ENCODE measurements at places on chromosomes 12 and 14.

DNA sequence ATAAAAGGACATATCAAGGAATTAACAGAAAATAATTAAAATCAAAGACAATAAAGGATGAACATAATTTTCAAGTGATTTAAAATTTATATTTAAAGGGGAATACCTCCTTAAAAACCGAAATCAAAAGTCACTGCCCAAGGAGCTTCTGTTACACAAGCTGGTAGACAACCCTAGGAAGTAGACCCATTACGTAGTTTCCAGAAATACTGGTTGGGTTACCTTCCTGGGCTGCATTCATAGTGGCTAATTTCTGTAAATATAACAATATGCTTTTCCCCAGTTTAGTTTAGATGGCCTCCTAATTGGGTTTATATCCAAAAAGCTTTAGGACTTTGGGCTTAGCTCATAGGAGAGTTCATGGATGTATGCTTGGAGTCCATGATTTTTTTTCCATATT is 2.1 kb upstream of the EDDM3A start:
- DNase-seq = no peak

- no peak for DNase-seq
These were observed 163.4 kb downstream of the ANO6 start for GRCh38 chr12:45379261-45379660.

DNA sequence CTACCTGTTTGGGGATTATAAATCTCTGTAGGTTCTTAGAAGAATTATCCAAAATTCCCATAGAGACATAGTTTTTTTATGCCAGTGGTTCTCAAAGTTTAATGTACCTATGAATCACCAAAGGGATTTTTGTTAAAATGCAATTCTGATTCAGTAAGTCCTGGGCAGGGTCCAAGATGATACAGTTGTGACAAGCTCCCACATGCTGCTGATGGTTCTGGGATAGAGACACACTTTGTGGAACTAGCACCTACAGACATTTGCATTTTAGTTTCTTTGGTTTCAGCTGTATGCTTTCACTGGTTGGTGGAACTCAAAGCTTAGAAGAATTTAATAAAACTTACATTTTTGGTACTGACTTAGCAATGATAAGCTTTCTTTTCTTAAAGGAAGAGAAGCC is 80.4 kb downstream of the PTCSC3 start:
- no peak for DNase-seq

- no peak for DNase-seq
These were observed 138.5 kb downstream of the DICER1 start for GRCh38 chr14:95018821-95019220.

DNA sequence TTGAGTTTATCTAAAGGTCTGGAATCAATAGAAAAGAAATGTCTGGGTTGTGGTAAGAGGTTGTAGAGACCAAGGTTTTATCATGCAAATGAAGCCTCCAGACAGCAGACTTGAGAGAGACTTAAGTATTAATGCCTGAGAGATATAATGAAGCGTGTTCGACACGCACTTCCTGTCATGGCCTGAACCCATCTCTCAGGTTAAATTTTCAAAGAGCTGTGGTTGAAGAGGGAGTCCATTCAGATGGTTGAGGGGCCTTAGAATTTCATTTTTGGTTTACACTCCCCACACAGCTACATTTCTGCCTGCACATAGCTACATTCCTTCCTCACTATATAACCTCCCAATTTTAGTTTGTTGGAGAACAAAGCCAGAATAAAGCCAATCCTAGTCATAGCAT is 10.1 kb upstream of the CLEC12A start:
- DNase-seq = no peak

- peak; percentile 62 for DNase-seq
These were observed 60.6 kb downstream of the FBXL14 start for GRCh38 chr12:1533602-1534304.

- DNase-seq = no peak
These were observed 12.2 kb downstream of the ORAI1 start for GRCh38 chr12:121638298-121639202.

GRCh38 chr12:120583478-120584030 is 2.4 kb upstream of the POP5 start:
- peak; percentile 91 for DNase-seq

DNA sequence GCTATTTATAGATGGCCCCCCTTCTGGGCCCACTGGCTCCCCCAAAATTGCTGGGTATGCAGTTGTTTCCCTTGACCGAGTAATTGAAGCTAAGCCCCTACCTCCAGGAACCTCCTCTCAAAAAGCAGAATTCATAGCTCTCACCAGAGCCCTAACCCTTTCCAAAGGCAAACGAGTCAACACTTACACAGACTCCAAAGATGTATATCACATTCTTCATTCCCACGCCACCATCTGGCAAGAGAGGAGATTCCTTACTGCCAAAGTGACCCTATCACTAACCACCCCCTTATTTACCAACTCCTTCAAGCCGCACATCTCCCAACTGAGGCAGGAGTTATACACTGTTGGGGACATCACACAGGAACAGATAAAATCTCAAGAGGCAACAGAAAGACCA is 66.8 kb downstream of the MOK start:
- DNase-seq = no peak

GRCh38 chr12:116525418-116526001 is 33.7 kb upstream of the MAP1LC3B2 start:
- DNase-seq = no peak

GRCh38 chr12:66799551-66799950 is 120.7 kb upstream of the GRIP1 start:
- no peak for DNase-seq

- no peak for DNase-seq
These were observed 463.2 kb downstream of the BCL11B start for GRCh38 chr14:98808494-98809407.

DNA sequence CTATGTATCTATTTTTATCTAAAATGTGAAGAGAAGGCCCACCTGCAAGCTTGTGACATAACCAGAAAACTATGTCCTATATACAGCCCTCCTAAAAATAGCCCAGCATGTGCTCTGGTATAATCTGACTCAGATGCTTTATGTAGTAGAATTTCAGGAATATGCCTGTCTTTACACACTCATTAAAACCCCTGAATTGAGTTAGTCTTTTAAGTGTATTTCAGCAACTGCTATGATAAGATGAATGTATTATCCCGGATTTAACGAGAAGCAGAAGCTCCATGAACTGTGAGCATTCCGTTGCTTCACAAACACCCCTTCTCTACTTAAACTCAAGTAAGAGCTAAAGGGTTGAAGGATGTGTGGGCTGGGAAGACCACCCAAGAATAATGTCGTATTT is 89.9 kb upstream of the PRICKLE1 start:
- DNase-seq = no peak

GRCh38 chr14:100749967-100750597 is 23.4 kb downstream of the DLK1 start:
- DNase-seq = no peak

DNA sequence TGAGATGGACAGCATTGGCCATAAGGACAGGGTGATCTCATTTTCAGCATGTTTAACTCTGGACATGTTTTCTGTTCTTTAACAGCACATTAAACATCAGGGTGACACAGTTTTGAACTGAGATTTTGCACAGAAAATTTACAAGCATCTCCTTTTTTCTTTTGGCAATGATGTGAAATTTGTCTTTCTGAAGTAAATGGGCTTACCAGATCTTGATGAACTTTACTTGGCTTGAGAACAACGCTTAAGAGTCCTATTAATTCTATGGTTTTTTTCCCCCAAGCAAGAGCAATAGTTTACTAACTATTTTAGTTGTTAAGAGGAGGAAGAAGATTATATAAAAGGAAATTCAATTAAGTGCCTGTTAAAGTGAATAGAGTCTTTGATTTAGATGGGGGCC is 491.0 kb downstream of the SNAPC1 start:
- no peak for DNase-seq

- DNase-seq = no peak
These were observed 36.7 kb upstream of the CSRP2 start for GRCh38 chr12:76915361-76916169.

DNA sequence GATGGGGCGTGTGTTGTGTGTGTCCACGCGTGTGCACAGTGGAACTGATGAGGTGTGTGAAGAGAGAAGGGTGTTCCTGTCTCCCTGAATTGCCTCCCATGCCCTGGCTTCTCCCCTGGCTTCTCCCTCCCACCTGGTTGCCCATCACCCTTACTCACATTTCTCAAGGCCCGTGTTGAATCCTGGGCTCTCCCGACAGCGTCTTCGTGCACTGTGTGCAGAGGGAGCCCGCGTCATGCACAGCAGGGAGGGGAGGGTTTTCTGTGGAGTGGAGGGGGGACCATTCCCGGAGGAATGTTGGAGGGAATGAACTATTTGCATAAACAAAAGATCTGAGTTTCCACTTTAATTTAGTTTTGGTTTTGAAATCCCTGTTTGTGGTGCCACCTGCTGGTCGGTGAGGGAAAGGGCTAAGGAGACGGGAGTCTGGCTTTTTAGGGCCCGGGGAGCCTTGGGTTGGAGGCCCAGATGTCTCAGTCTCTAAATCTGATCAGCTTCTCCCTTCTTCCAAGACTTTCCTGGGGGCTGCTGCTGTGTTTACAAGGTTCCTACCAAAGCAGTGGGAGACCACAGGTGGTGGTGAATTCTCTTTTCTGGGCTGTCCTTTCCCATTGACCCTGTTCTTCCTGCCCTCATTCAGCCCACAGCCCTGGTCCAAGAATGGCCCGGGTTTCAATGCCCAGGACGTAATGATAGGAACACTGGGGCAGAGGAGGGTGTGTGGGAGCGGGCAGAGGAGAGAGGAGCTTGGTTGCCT is at the start of gene C1R:
Gene C1R (minus strand): TSS at position 217 of the 757 bp plus-strand sequence. CDS start 57 bp downstream, at position 160.
- DNase-seq = peak; percentile 76

- DNase-seq = no peak
These were observed 24.2 kb upstream of the SLC6A12 start for GRCh38 chr12:238116-238515.

DNA sequence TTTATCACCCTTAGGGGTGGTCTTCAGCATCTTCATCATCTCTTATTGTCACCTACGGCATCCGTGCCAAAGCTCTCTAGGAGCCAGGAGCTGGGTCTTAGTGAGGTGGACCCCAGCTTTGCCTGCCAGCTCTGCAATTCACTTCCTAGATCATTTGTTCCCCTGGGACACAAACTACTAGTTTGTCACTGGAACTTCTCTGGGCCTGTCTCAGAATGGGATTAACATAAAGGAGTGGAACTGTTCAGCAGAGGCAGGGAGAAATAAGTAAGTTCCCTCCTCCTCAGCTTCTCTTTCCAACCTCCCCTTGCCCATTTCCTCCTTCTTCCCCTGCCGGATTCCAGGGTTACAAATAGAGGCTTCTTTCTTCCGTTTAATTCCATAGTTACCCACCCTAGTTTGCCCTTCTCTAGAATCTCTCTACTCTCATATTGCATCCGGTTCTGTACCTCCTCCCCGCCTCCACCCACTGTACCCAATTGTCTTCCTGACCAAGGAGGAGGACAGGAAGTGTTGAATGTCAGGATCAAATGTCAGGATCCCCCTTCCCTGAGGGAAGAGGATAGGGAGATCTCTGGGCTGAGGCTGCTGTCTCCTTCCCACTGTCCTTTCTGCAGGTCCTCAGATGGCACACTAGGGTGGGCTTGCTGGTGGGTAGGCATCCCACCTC is 25.0 kb downstream of the LARP4 start:
- DNase-seq = no peak

DNA sequence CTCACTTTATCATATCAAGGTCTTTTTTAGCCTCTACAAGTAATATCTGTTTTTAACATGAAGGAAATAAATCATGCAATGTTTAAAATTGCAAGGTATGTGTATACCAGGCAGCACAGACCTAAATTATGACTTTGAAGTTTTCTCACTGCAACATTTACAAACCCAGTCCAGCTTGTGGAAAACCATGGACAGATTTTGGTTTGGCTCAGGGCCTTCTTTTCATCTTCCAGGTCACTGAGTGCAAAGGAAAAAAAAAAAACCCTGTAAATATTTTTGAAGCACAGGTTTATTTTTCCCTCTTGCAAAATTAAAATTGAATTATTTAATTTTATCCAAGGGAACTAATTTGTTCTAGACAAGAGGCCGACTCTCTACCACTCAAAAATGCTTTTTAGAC is 13.8 kb downstream of the MGP start:
- DNase-seq = no peak

DNA sequence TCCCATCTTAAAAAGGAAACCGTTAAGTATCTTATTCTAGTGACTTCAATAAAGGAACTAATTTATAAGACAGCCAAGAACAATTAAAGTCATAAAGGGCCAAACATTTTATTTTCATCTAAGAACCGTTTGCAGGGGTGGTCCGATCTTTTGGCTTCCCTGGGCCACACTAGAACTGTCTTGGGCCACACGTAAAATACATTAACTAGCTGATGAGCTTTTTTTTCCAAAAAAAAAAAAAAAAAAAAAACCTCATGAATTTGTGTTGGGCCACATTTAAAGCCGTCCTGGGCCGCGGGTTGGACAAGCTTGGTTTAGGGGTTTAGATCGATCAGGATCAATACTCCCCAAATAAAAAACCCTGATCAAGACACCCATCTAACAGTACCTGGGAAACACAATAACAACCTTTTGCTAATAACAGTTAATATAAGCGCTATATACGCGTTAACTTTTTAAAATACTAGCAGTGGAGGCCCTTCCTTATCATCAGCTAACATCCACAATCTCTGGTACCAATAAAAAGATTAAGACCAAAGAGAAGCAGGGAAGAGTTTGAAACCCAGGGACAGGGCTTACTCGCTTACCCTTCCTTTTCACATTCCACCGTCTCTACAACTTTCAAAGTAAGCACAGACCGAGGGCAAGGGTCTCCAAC is 1.1 kb downstream of the NAP1L1 start:
- no peak for DNase-seq

DNA sequence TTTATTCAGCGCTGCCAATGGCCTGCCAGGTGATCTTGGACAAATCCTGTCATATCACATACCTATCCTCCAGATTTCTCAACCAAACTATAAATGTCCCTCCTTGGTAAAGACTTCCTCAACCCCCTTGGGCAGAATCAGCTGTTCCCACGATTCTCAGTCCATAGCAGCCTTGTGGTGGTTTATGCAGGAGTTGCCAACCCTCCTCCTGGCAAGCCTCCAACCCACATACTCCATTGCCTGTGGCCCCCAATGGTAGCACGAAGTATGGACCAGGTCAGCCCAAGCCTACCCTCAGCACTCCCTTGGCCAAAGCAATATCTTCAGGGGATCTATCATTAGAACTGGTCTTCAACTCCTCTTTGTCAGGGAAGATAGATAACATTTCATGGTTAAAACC is 27.0 kb downstream of the FBLN5 start:
- no peak for DNase-seq

DNA sequence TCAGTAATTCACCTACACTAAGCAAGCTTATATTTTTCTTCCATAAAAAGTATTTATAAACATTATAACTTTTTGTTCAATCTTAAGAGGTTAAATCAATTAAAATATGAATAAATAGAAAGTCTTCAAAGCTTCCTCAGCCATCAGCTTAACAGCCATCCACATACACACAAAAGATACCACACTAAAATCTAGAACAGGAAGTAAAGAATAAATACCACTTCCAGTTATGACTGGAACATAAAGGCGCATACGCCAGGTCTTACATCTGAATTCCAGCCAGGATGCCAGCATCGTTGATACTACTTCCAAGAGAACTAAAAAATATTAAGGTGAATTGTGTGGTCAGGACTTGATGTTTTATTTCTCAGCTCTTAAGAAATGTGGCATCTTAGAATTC is 17.0 kb downstream of the SIX1 start:
- DNase-seq = no peak
